ENCODE measurements at places on chromosomes 1 and 21. TPM values are rescaled to one million over a fixed set of nuclear protein-coding genes. Genes with fewer than 3 reads are reported as not detected.

DNA sequence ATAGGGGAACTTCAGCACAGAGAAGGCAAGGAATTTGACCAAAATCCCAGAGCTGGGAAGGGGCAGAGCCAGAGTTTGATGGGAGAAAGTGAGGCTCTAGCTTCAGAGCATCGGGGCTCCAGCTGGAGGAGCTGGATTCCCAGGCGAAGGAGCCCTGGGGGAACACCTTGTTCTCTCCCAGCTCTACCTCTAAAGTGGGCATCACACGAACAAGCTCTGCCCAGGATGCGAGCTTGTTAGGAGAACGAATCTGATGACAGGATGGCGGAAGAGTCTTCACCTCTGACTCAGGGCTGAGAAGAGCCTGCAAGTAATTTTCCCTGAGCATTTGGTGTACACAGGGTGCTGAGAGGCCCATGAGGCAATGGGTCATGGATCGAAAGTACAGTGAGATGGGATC is 22.0 kb downstream of the TNNT2 start:
- DNase-seq = no peak

Gene FHAD1
- total RNA-seq = 28.3 TPM

GRCh38 chr1:114088392-114089299 is 65.0 kb downstream of the SYT6 start:
- no peak for DNase-seq

Gene FLG
- total RNA-seq = not detected

GRCh38 chr21:28590026-28590425 is 402.7 kb downstream of the LTN1 start:
- DNase-seq = no peak

DNA sequence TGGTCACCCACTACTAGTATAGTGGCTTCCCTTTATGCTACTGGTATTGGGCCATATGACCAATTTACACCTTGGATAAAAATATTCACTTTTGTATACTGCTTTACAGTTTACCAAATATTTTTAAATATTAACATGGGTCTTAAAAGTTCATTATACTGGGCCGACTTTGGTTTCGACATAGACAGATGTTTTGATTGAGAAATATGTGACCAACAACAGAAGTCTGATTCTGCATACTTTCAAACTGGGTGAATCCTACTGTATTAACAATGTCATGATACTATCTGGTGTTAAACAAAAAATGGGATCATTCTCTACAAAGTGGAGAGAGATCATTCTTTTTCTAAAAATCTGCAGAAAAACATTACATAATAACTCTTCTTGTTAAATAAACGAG is 134.8 kb downstream of the AKT3 start:
- no peak for DNase-seq

DNA sequence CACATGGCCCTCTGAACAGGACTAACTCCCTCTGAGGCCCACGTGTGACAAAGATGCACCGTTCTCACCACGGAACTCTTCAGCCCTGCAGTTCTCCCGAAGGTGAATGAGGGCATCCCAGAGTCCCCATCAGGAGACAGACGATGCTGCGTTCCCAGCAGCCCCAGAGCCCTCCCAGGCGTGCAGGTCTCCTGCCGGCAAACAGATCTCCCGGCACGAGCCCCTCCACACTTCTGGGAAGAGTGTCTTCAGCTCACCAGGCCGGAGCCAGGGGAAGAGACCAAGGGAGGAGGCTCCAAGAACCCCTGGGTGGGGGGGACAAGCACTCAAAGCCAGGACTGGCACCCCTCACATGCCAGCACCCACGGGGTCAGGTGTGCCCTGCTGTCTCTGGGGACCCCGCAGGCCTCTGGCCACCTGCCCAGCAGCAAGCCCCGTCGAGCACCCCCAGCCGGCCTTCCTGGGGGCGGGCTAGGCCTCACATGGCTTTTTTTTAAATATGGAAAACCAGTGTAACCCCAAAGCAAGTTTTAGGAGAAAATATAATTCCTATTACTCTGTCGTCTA is 45.1 kb upstream of the TRAPPC10 start:
- DNase-seq = peak; percentile 62

- no peak for DNase-seq
Measured at GRCh38 chr1:89946532-89946931, 48.4 kb upstream of the ZNF326 start.

DNA sequence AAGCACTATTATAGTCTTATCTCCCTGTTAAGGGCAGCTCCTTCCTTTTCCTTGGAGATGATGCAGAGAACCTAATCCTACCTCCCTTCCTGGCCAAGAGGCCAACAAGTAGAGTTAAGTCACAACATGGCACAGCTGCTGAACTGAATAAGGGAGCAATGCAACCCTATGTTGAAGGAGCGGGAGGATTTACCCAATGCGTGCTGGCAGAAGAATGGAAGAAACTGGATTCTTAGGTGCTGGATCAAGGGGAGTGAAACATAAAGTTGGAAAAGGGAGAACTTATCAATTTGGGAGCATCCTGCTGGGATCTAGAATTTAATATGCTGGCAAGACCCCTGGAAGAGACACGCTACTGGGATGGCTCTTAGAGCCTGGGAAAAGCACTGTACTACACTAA is 12.0 kb upstream of the HUNK start:
- DNase-seq = no peak

DNA sequence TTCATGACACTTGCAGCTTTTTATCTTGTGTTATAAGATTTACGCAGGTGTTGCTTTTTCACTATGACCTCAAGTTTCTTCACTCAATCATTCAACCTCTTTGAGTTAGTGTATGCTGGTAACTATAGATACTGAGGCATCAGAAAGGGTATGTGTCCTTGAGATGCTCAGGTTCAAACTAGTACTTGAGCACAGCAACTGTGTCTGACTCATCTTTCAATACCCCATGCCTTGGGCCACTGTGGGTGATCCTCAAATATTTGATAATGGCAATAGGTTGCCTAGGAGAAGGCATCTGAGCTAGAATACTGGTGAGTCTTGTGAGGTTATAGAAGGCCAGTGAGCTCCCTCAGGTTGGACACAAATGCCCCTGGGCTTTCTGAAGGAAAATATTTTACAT is 88.1 kb upstream of the SPATA6 start:
- no peak for DNase-seq

Gene SLC1A7
- 0.37 TPM for total RNA-seq

DNA sequence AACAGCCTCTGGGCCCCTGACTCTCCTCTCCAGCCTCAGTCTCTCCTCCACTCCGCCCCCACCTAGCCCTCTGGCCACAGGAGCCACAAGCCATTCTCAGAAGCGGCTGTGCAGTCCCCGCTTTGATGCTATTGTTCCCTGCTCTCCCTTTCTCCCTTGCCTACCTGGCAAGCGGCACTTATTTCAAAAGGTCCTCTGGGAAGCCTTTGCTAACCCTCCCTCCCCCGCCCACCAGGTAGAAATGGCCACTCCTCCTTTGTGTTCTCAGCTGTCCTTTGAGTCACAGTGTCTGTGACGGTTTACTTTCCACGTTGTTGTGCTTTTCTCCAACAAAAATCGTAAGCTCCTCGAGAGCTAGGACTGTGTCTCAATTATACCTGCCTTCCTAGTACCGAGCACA is 338.4 kb upstream of the PROX1 start:
- no peak for DNase-seq

DNA sequence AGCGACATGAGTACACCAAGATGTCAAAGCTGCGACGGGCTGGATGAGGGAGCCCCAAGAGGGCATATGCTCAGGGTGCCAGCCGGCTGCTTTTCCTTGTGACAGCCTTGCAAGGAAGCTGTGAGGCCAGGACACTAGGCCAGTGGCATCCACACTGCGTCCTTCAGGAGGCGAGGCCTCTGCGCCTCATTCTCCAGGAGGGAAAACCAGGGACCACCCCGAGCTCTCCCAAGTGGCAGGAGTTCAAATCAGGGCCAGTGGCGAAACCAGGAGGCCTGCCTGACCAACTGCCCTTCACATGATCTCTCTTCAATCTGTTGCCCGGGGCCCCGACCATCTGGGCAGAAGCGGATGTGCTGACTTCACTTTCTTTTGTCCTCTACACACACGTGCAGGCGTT is 8.2 kb downstream of the MUL1 start:
- DNase-seq = no peak

- peak; percentile 61 for DNase-seq
Measured at GRCh38 chr1:198699167-198700015, 60.6 kb downstream of the PTPRC start.

Gene CRYBG2
- 0.59 TPM for total RNA-seq

- DNase-seq = peak; percentile 50
Measured at GRCh38 chr1:181033799-181034451, at the start of gene MR1. MR1 (plus strand) TSS chr1:181033983; CDS start chr1:181034008, 25 bp downstream.

DNA sequence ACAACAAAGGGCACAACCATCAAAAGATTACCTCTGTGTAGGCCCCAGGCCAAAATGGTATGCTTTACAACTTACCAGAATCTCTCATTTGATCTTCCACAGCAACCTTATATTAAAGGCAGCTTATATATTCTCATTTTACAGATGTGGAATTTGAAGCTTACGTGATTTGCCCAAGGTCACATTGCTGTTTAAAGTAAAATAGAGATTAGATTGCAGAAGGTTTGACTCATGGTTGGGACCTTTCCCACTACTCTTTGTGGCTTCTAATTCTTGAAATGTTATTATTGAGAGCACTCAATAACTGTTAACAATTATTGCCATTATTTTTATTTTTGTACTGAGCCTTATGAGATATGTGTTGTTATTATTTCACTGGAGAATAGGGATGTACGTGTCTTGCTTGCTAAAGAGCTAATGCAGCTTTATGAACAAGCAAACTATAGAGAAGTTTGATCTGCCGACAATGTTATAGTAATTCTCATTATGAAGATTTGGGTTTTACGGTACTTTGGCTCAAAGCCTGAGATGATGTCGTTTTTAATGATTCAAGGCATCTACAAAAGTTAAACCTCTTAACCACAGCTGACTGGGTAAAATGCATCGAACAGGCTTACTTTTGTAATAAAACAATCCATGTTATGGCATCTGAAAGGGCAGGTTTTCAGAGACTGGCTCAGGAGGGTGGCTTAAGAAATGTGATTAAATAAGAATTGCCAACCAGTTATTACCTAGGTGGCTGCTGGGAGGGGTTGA is 43.3 kb upstream of the TSNAX start:
- DNase-seq = no peak

DNA sequence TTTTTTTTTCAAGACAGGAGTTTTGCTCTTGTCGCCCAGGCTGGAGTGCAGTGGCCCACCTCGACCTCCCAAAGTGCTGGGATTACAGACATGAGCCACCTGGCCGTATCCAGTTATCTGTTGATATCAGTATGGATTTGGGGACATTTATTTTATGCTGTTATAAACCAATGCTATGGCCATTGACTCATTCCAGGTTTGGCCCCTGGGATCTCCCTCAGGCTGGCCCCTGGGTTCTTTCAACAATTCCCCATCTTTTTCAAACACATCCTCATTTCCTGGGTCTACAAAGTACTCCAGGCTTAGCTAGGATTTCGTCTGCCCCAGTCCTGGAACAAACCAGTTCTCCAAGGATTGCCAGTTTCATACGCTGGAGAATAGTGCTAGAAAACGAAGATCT is 44.1 kb downstream of the WDR4 start:
- DNase-seq = no peak

Gene NHLH2
- 0.33 TPM for total RNA-seq

DNA sequence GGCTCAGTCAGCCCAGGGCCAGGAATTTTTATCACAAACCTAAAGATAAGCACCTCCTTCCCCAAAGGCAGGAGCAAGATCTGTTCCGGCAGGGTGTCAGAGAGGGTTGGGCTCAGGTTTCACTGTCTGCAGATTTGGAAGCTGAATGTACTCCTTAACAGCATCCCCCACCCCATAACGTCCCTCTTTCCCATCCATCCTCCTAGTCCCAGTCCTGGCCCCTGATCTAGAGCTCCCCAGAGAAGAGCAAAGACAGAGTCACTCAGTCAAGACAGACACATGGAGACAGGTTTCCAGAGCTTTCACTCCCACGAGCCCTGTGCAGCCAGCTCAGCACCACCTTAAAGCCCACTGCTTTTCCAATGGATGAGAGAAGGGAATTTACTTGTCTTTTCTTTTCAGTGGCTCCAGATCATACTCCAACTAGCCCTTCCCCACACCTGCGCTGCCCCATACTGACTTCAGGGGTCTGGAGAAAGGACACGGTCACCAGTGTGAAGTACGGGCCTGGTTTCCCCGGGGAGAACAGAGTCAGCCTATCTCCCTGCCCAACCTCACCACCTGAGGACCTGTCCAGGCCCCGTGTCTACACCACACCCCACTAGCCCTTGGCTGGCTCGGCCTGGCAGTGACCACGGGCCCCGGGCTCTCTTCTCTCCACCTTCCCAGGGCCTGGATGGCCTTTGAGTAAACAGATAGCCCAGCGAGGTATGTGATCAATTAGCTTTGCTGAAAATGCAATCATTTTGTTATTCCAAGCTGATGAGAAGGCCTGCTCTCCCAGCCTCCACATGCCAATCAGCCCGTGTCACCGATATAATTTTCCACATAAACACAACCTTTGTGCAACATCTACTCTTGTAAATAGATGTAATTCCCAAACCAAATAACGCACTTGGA is 249.1 kb downstream of the FOXD2 start:
- peak; percentile 39 for DNase-seq

DNA sequence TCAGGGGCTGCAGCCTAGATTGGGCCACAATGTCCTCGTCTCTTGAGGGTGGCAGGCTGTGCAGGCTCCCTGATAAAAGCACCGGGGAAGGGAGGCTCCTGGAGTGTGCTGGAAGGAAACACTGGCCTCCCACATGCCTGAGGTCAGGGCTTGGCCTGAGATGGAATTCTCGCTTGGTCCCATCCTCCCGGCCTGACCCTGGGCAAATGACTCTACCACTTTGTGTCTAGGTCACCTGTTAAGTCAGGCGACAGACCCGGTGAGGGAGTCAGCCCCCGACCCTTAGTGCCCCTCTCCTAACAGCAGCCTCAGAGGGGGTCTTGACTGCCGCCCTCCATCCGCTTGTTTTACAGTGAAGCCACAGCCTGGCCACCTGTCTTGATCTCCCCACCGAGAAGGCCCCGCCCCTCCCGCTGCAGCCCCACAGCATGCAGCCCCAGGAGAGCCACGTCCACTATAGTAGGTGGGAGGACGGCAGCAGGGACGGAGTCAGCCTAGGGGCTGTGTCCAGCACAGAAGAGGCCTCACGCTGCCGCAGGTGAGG is 2.5 kb downstream of the SMIM1 start:
- peak; percentile 76 for DNase-seq

DNA sequence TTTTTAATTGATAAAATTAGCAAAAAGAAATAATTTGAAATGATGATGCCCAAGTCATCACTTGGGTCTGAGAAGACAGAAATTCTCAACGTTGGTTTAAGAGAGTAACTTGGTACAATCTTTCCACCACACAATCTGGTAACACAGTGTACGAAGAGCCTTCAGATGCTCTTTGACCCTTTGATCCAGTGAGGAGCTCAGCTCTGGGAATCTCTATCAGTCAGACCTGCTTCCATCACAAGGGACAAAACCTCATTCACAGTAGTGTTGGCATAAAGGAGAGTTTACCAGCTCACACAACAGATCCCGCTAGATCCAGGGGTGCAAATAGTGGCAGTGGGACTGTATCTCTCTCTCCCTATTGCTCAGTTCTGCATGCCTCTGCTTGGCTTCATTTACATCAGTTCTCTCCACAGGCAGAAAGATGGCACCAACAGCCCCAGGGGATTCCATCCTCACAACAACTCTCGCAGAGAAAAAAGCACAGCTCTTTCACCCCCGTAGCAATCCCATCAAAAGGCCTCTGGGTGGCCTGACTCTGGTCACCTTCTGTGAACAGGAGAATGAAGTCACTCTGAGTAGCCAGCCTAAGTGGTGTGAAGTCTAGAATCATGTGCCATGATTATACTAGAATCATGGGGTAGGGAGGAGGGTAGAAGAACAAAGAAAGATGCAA is 119.7 kb downstream of the ZNF281 start:
- DNase-seq = no peak
